Caki2 (cell line): ENCODE measurements at places on chromosomes 13 and 19. TPM values are rescaled to one million over a fixed set of nuclear protein-coding genes. Genes with fewer than 3 reads are reported as not detected.

ZNF99 gene
- not detected in 2 replicates for total RNA-seq

GRCh38 chr13:90746230-90746629 lies 601.3 kb upstream of the MIR17HG start:
- no peak for DNase-seq

DNA sequence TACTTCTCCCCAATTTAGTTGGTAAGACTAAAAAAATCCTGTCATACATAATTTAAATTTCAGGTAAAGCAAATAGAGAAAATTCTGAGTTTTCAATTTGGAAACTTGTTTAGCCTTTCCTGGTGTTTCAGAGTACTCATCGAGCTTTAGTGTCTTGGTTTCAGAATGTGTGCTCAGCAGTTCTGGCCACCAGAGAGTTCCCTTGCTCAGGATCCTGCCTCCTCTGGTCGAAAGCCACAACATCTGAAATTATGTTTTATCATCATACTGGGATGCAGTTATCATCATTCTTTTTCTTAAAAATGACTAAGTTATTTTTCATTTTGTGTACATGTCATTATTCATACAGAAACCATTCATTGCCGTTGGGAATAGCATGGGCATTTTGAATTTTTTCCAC lies 263.2 kb upstream of the SPRY2 start:
- DNase-seq = no peak

CYP2S1 gene
- 10.6 and 40.2 TPM in 2 replicates for total RNA-seq
